Activated CD4-positive, CD25-positive, alpha-beta regulatory T cell treated with anti-CD3 and anti-CD28 coated beads, Interleukin-2, amount 50 U/mL, for 72 hours (primary cell): ENCODE measurements at places on chromosomes 2 and 18.

- DNase-seq = no peak
Observed at GRCh38 chr2:230589497-230590015, 123.1 kb upstream of the CAB39 start.

- DNase-seq = no peak
Observed at GRCh38 chr2:177242121-177242987, 22.2 kb downstream of the NFE2L2 start.

DNA sequence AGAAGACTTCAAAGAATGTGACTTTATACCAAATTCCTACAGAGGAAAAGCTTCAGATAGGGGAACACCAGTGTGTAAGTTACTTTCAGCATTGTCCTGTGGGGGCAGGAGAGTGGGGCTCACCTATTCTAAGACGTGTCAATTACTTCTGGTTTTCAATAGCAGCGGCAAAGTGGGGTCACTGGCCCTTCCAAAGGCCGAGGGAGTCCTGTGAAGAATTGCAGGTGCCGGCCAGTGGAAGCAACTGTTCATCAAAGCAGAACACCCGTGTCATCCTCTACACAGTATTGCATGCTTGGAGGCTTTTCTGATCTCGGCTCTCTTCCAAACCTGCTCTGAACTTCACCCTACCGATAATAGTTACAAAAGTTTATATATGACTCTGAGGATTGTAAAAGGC is 1176.5 kb upstream of the TMEFF2 start:
- DNase-seq = no peak

DNA sequence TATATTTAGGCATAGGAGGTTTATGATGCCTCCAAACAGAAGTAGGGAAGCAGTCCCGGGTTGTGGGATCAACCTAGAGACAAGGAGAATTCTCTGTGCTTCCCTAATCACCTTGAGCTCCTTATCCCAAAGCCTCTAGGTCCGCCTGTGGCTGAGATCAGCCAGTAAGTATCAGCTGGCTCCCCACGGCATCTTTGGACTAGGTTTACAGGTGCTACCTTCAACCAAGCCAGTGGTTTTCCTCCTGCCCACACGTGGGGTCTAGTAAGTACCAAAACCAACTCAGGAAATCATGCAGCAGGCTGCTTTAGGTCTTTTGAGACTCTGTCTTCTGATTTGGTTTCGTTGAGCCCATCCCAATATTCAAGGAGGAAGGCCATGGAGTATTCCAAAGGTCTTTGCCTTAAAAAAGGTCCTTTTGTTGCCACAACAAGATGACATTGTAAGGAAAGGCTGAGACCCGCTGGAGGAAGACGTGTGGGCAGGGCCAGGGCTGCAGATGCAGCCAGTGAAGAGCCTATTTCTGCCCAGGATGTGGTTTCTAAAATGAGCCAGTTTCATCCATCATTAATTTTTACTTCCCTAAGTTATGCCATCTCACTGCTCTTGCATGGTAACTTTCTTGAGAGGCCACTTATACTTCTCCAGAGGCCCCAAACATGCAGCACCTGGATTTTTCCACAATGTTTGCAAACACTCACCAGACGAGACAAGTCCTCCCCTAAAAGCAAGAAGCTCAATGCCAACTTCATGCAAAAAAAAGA is 248.7 kb downstream of the RNF152 start:
- DNase-seq = no peak

- no peak for DNase-seq
Observed at GRCh38 chr18:76496194-76496890, 1.3 kb upstream of the ZNF516 start.

- DNase-seq = no peak
Observed at GRCh38 chr2:65885266-65885665, 452.9 kb upstream of the SPRED2 start.

GRCh38 chr18:79738581-79739439 is 58.9 kb upstream of the KCNG2 start:
- no peak for DNase-seq
